NCI-H1417 (cell line): ENCODE measurements at places on chromosomes 2 and 18.

DNA sequence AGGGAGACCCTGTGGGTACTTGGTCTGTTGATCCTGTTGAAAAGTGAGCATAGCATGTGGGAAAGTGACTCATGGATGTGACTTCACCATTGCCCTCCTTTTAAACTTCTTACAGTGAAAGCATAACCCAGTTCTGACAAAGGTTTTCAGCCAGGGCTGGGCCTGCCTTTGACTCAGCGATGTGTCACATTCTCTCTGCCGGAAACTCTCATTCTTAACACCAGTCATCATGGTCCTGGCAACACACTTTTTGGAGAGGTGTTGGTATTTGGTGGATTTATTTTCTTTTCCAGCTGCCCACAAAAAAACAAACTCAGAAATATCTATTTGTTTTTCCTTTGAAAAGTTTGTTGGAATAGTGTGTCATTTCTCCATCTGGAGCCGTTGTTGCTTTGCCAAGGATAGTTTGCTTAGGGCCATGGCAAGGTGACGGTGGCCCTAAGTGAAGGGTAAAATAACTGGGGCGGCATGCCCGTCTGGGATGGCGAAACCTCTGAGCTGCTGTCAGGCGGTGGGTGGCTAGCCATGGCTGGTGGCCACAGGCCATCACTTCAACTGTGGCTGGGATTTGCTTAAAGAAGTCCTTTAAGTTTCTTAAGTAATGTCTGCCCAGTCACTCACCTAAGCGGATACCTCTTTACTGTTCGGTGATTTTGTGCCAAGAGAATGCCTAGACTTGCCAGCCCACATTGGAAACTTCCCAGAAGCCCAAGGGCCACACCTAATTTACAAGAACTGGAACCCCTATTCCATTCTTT, 123.3 kb downstream of the LTBP1 start:
- no peak for DNase-seq

- DNase-seq = no peak
These were observed 205.9 kb downstream of the BABAM2 start for GRCh38 chr2:28096421-28096820.

- DNase-seq = peak; percentile 82
These were observed 122.2 kb downstream of the NCOA1 start for GRCh38 chr2:24613154-24613814.

- no peak for DNase-seq
These were observed 115.2 kb upstream of the ARL5A start for GRCh38 chr2:151943461-151943860.

GRCh38 chr2:54677476-54678265, 45.8 kb upstream of the EML6 start:
- no peak for DNase-seq

DNA sequence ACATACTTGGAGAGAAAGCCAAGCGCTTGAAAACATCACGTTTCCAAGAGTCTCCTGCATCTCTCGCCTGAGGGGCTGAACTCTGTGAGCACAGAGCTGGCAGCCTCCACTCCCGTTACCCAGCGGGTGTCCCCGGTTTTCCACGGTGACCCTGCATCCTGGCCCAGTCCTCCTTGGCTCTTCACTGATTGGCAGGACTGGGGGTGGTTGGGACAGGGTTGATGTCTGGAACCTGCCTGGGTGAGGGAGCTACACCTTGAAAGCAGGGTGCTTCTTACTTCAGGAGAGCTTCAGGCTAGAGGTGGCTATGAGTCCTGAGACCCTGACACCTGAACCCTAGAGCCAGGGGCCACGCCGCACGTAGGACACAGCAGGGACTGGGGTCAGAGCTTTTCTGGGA, 234.1 kb downstream of the DYSF start:
- DNase-seq = no peak
